ENCODE measurements at places on chromosomes 3 and 15.

- DNase-seq: no peak
Measured at GRCh38 chr3:179717219-179717618, 64.4 kb downstream of the USP13 start.

DNA sequence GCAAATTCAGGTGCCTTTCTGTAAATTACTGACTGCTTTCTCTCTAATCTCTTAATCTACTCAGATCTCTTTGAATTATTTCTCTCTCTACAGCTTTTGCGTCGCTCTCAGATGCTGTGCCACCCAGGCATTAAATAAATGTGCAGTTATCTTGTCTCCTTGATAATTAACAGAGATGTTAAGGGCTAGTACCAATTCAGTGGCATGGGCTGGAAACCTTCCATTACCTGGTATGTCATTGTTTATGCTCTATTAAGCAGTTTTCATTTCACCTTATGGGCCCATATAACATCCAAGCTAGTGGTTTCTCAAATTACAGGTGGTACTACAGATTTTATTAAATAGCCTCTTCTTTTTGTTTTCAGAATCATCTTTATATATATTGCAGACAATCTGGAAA is 66.0 kb downstream of the PEX5L start:
- no peak for DNase-seq

GRCh38 chr15:76988867-76989780 is 5.8 kb upstream of the PSTPIP1 start:
- DNase-seq: no peak

DNA sequence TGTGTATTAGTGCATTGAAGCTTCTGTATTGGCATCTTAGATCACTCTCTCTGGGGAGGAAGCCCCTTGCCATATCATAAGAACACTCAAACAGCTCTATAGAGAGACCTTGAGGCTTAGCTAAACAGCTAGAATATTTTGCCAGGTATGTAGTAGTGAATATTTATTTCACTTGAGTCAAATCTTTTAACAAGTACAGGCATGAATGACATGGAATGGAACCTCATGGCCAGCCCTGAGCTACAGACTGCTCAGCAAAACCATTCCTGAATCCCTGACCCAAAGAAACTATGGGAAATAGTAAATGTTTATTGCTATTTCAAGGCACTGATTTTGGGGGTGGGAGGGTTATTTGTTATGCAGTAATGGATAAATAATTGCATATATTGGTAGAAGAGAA is 604.8 kb downstream of the MECOM start:
- no peak for DNase-seq

All from effector CD4-positive, alpha-beta T cell (primary cell).